ENCODE measurements at places on chromosomes 4 and X.

GRCh38 chrX:150365990-150366911, 3.1 kb downstream of the MAMLD1 start:
- DNase-seq, result no peak

DNA sequence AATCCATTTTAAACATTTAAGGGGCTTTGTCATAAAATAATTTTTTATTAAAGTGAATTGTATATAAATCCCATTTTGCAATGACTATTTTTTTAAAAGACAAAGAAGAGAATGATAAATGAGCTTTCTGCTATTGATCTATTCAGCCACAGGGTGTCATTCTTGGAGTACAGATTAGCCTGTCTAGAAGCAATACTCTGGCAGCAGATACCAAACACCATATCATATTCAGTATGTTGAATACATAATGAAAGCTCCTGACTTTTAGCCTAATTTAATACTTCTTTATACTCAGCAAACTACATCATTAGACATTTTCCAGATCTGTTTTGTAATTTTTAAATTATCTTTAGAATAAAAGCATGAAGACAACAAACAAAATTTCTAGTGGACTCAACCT, 496.3 kb downstream of the PDGFC start:
- DNase-seq, result no peak

GRCh38 chrX:21373637-21374162, 518 bp upstream of the CNKSR2 start:
- no peak for DNase-seq

DNA sequence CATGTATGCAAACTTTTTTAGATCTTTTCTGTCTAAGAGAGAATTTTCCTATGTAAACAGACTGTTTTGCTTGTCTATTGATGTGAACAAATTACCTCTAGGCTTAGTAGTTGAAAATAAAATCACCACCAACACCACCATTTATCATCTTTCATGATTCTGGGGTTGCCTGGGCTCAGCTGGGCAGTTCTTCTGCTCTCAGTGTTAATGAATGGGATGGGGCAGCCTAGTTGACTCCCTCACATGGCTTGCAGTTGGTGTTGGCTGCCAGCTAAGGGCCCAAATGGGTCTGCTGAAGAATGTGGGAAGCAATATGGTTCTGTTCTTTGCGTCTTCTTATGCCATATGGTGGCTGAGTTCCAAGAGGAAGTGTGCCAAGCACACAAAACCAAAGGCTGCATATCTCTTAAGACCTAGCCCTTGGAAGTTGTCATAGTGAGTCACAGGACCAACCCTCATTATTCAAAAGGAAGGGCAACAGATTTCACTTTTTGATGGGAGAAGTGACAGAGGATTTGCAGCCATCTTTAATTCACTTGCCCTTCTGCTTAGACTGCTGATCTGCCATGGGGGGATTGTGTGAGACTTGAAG, 17.9 kb downstream of the REELD1 start:
- no peak for DNase-seq

- no peak for DNase-seq
These were observed 677.3 kb downstream of the FSTL5 start for GRCh38 chr4:161486461-161486860.

Data from memory B cell (primary cell).